Smooth muscle cell of the pulmonary artery (primary cell): ENCODE measurements at places on chromosomes 1 and 21. TPM values are rescaled to one million over a fixed set of nuclear protein-coding genes. Genes with fewer than 3 reads are reported as not detected.

Gene SPATA21
- total RNA-seq, result not detected in 2 replicates

Gene TCHH
- 0.03 TPM in 1 of 2 replicates, not detected in the other for total RNA-seq

Gene ADAMTS1
- total RNA-seq, result 1,313 and 1,797 TPM in 2 replicates

Gene C1orf116
- total RNA-seq, result under 0.01 and 0.07 TPM in 2 replicates

Gene MEGF6
- total RNA-seq, result 87.9 and 91.8 TPM in 2 replicates

Gene AHDC1
- total RNA-seq, result 20.2 and 21.6 TPM in 2 replicates

Gene CLCNKA
- 0.33 TPM in 1 of 2 replicates, not detected in the other for total RNA-seq

Gene RGS16
- total RNA-seq, result 2.8 and 3.1 TPM in 2 replicates

Gene KIFAP3
- 28.5 and 51.5 TPM in 2 replicates for total RNA-seq

Gene ARV1
- 9.7 and 15.2 TPM in 2 replicates for total RNA-seq

Gene OR2L3
- total RNA-seq, result not detected in 2 replicates

Gene CFHR1
- 0.36 and 1.6 TPM in 2 replicates for total RNA-seq

Gene OVAAL
- not detected in 2 replicates for total RNA-seq

Gene SKI
- 51.5 and 59.6 TPM in 2 replicates for total RNA-seq

Gene FTCD
- total RNA-seq, result 0.56 and 0.65 TPM in 2 replicates

Gene MYBPHL
- total RNA-seq, result not detected in 2 replicates

Gene RNF186
- total RNA-seq, result not detected in 2 replicates

Gene SOX13
- 7.6 and 7.9 TPM in 2 replicates for total RNA-seq

Gene CDA
- total RNA-seq, result 0.39 and 0.92 TPM in 2 replicates

Gene LRRC71
- 0.13 TPM in 1 of 2 replicates, not detected in the other for total RNA-seq

Gene AUNIP
- 0.30 and 0.78 TPM in 2 replicates for total RNA-seq

Gene ETV3L
- not detected in 2 replicates for total RNA-seq

Gene OR10J1
- total RNA-seq, result not detected in 2 replicates

Gene SON
- 180 and 192 TPM in 2 replicates for total RNA-seq
